ENCODE measurements at places on chromosomes 3 and 15.
A peak's percentile ranks its signal among the peaks of the same experiment; 100 is the strongest.

DNA sequence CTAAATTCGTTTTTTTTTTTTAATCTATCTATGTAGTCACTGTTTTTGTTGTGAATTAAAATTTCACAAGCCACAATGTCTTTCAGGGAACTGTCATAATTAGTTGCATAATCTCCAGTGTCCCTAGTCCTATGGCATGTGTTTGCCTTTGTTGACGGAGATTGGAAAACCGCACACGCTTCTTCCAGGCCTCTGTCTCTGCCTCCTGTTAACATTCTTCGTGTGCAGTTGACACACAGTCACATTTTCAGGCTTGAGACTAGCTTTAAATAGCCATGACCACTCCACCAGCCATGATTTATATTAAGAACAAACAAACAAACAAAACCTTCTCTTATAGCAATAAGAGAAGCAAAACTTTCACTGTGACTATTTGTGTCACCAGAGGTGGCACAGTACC lies 139.8 kb downstream of the DUT start:
- no peak for DNase-seq

- DNase-seq: no peak
Observed at GRCh38 chr15:38872732-38873131, 308.1 kb upstream of the RASGRP1 start.

DNA sequence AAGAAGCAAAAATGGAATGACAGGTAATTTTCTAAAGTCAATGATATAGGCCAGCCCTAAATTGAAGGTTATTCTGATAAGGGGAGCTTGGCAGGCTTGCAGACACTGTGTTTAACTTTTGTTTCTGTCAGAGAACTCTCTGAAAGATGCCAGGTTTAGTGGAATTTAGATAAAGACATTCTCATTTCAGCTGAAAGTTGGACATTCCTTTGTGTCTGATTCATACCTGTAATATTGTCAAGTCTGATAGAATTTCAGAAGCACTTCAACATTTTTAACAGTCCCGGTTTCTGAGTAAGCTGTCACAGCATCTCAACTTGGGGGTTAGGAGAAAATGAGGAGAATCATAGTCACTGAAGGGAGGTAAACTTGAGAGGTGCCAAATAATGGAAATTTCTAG lies 84.0 kb downstream of the DIPK2A start:
- no peak for DNase-seq

DNA sequence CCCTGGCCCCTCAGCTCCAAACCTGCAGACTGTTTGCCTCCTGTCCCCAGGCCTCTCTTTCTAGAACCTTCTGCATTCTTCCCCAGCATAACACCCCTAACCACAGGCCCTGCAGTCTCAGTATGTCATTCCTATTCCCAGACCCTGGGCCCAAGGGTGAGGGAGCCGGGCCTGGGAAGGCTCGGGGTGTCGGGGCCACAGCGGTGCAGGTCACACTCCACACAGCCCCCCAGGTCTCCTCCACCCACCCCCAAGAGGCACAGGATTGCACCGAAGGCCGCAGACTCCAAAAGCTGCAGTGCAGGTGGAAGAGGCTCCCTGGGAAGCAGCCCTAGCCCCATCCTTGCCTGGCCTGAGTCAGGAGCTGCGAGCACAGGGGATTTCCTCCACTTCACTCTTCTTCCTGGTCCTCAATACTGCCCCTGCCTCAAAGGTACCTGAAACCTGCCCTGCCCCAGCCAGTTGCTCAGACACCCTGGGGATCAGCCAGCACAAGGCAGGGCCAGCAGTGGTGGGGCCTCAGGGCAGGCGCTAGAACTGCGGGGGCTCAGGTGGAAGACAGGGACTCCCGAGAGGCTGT lies 31.1 kb downstream of the TNK2 start:
- DNase-seq: no peak

DNA sequence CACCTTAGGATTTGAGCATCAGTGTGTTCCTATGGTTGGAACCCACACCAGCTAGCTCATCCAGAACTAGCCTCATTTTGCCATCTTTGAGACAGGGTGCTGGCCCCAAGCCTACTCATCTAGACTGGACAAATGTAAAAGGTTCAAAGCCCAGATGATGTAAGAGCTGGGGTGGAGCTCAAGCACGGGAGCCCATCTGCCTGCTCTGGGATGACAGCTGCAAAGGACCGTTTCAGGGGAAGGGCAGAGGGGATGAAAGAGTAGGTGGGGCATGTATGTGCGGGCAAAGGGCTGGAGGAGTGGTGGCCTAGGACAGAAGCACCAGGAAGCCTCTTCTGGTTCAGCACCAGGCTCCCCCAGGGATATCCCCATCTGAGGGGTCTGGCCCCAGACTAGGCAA lies 15.8 kb downstream of the CLK3 start:
- no peak for DNase-seq

- DNase-seq: no peak
Observed at GRCh38 chr15:74317820-74318375, 49.5 kb downstream of the CYP11A1 start.

DNA sequence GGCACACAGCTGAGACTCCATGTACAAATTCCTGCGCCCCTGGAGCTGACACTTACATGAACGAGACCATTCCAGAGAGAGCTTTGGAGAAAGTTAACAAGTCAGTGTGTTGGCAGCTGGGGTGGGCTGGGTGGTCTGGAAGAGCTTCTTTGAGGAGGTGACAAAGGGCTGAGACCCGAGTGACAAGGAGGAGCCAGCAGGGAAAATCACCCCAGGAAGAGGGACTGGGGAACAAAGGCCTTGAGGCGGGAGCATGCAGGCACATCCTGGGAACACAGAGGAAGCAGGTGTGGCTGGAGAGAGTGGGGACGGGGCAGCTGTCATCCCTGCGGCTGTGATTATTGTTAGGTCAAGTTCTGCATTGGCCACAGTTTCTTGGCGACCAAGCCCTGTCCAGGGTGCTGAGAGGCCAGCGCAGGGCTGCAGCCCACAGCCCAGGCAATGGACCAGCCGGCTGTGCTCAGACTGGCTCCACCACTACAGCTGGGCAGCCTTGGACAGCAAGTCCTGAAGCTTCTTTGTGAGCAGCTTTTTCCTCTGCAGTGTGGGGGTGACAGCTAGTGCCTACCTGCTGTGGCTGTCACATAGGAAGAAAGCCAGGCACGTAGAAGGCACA lies 34.2 kb upstream of the PRR23E start:
- DNase-seq: no peak

GRCh38 chr3:184178521-184179138 lies 4.0 kb downstream of the AP2M1 start:
- no peak for DNase-seq

- DNase-seq: no peak
Observed at GRCh38 chr3:12454816-12455121, 29.5 kb upstream of the TSEN2 start.

DNA sequence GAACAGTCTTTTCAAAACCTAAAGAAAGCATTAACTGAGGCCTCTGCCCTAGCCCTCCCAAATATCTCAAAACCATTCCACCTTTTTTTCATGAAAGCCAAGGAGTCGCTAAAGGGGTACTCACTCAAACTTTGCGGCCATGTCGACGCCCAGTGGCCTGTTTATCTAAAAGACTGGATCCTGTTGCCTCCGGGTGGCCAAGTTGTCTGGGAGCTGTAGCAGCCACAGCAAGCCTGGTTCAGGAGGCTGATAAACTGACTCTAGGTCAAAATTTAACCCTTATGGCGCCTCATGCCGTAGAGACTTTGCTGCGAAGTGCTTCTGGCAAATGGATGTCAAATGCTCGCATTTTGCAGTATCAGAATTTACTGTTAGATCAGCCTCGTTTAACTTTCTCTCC lies 39.5 kb downstream of the ZBTB11 start:
- DNase-seq: no peak

GRCh38 chr15:65819563-65819960 lies 27.5 kb upstream of the DENND4A start:
- DNase-seq: no peak

DNA sequence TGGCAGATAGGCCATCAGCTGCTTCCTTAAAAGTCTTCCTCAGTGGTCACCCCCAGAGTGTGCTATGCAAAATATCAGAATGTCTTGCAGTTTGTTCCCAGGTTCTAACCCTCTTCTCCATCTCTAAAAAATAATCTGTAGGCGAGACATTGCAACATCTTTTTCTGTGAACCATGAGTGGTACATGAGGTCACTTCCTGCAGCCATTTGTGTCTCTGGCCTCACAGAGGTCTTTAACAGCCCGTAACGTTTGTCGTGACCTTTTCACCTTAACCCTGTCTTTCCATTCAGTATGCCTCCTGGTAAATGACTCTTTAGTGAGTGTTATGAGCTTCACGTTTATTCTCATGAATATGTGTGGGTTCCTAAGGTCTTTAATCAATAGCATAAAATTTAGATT lies 145.4 kb downstream of the KLHL25 start:
- no peak for DNase-seq

DNA sequence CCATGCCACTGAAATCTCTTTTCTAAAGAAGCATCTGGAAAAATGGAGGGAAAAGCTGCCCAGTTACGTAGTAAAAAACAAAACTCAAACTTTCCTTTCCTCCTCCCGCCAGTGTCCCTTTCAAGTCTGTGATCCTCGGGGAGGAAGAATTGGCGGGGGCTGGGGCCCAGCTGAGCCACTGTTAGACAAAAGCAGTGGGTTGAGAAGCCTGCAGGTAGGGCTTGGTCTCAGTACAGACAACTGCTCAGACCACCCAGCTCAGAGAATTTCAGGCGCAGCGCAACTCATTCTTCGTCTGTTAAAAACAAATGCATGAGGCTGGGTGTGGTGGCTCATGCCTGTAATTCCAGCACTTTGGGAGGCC lies 117.1 kb downstream of the MYLK start:
- DNase-seq: no peak

DNA sequence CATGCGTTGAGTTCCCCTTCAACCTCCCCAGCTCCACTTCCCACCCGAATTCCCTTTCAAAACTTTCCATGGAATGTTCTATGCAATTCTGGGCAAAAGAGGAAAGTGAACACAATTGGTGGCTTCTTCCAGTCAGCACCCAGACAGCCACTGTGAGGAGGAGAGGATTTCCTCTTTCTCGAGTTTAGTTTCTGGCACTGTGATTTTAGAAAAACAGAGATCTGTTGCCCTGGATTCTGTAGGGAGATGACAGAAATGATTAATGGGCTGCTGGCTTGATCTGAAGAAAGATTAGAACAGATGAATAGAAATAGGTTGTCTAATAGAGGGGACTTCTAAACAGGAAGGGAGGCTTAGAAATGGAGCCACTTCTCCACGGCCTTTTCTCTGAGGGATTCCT lies 172.0 kb downstream of the MCTP2 start:
- DNase-seq: no peak

- DNase-seq: no peak
Observed at GRCh38 chr15:53746101-53746500, 13.4 kb downstream of the WDR72 start.

- DNase-seq: peak; percentile 11
Observed at GRCh38 chr3:114179575-114179974, 723 bp upstream of the DRD3 start.

GRCh38 chr3:167380004-167380689 lies at the start of gene ZBBX:
TSS of gene ZBBX (minus strand) at chr3:167380297. CDS start at chr3:167372901, 7,396 bp downstream.
- DNase-seq: peak; percentile 84

DNA sequence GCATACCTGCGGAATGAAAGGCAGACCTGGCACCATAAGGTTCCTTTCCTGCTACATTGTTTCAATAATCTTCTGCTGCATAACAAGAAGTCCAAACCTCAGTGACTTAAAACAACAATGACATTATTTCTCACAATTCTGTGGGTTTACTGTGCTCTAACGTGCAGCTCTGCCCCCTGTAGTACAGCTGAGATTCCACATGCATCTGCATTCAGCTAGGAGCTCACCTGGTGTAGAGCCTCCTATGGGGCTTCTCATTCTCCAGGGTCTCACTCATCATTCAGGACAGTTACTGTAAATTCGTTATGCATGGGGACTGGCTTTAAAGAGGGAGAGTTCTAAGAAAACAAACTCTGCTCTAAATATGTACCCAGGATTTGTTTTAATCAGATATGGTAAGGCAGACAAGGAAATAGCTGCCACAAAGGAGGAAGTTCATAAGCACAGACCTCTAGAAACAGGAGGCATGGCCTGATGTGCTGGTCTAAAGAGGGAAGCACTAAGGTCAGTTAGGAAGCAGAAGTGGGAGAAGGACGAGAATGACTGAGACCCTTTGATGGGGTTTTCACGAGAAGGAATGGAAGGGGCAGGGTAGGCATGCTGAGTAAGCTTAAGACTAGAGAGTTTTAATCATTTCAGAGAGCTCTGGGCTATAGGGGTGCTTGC lies 347.0 kb downstream of the NEK10 start:
- no peak for DNase-seq

- DNase-seq: peak; percentile 36
Observed at GRCh38 chr3:64685800-64686445, 1.9 kb downstream of the ADAMTS9 start.

DNA sequence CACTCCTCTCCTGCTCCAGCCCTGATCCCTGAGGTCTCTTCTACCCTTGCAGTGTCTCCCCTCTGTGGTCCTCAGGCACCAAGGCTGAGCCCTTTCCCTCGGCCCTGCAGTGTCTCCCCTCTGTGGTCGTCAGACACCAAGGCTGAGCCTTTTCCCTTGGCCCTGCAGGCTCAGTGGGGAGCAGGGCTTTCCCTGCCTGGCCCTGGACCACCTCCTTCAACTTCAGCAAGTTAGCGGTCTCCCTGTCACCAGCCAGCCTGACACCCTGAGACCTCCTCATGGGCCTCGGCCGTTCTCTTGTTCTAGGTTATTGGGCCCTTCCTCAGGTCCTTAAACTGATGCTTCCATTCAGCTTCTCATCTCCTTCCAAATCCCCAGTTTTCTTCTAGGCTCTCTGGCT lies 4.3 kb downstream of the NRROS start:
- no peak for DNase-seq

DNA sequence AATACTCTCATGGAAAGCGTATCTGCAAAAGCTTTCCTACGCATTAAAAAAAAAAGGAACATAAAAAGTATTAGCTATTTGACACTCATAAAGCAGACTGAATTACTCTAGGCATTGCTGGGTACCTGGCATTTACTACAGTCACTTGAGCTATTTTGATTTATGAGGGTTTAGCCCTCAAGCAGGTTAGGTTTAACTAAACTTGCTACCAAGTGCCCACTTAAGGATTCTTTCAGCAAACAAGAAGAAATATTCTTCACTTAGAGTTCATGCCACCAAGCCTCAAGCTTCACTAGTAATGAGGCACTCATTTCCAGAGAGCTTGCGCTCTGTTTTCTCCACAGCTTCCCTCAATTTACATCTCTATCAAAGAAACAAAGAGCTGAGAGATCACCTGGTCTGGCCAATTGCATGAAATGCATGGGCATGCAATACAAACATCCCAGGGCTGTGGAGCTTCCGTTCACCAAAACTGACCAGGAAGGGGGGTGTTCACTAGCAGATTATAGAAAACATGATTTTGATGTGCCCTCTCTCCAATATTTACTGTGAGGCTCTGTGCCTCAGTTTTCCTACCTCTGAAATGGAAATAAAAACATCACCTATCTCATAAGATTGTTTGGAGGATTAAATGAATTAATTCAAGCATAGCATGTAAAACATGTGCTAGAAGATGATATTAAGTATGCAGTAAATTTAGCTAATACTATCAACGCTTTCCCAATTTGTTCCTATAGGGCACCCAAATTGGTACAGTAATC lies 217.3 kb downstream of the RORA start:
- no peak for DNase-seq

DNA sequence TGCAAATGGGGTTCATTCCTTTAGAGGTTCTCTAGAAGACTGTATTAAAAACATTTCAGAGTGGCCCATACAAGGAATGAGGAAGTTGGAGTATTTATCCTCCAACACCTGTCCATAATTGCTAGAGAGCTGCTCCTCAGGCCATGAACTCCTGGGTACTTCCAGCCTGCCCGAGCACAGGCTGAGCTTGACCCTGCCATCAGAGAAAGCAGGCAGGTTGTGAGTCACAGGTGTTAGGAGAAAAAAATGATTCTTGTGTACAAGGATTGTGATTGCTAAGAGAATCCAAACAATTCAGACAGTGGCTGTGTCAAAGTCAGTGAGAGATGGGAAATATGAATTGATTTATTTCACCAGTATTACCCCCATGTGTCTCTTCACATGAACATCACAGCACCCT lies 156.8 kb upstream of the GADL1 start:
- DNase-seq: no peak

All from NCI-H2227 treated with DMSO at 0.1 percent for 48 hours (cell line).